ENCODE measurements at places on chromosomes 2 and 18.

DNA sequence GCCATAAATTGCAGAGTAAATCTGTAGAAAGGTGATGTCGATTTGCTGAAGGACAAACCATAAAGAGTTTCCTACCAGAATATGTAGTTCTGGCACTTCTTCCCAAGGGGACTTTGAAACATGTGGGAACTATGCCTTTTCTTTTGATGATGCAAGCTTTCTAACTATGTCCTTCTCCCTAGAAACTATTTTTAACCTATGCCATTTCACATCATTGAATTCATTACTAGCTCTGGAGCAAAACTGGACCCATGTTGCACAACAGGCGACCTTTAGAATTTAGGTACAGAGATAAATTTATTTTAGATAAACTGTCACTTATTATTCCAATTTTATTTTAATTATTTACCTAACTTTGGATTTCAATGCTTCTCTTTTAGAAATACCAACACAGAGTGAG lies 186.5 kb downstream of the CCDC102B start:
- no peak for DNase-seq

- no peak for DNase-seq
Observed at GRCh38 chr18:79515944-79516351, 120.2 kb downstream of the NFATC1 start.

GRCh38 chr18:3495691-3496430 lies 45.9 kb downstream of the TGIF1 start:
- peak; percentile 52 for DNase-seq

DNA sequence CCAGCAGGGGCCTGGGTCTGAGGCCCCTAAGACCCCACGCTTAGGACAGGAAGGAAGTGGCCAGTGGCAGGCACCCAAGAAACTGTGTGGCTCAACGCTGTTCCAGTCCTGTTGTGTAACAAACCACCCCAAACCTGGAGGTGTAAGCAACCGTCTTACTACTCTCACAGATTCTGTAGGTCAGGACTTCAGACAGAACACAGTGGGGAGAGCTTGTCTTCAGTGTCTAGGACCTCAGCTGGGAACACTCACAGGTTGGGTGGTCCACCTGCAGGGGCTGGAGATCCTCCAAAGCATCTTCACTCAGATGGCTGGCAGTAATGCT lies 123.0 kb downstream of the KLHL29 start:
- no peak for DNase-seq

GRCh38 chr2:48183991-48184390 lies 277.7 kb upstream of the FBXO11 start:
- no peak for DNase-seq

GRCh38 chr2:34731292-34731691 lies 1132.2 kb upstream of the FAM98A start:
- no peak for DNase-seq

DNA sequence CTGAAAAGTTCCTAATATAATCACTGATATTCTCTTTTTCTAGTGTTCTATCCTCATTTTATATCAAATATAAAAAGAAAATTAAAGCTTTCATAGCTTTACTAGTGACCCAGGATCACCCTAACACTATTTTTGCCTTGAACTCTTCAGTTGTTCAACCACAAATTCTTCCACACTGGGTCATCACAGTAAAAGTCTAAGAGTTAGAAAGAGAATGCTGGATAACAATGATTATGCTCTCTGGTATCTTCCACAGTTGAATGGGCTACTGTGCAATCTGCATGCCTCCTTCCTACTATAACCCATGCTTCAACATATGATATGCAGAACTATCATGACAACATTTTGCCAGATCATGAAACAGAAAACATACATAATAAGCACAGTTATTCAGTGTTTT lies 32.3 kb downstream of the CHN1 start:
- DNase-seq = no peak

DNA sequence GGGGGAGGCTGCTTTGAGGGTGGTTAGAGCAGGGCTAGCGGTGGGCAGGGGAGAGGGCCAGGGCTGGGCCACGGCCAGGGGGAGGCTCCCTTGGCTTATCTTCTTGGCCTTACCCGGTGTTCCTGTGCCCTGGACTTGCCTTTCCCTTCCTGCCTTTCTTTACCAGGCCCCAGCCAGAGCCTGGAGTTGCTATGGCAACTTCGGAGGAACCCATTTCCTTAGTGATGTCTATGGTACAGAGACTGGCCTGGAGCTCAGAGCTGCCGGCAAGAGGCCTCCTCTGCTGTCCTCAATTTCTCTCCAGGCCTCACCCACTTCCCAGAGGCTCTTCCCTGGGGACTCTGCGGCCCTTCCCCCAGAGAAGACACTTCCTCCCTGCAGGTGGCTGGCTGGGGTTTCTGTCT lies 11.5 kb downstream of the SPEG start:
- no peak for DNase-seq

GRCh38 chr18:75064513-75064905 lies 144.4 kb downstream of the PTGR3 start:
- no peak for DNase-seq

DNA sequence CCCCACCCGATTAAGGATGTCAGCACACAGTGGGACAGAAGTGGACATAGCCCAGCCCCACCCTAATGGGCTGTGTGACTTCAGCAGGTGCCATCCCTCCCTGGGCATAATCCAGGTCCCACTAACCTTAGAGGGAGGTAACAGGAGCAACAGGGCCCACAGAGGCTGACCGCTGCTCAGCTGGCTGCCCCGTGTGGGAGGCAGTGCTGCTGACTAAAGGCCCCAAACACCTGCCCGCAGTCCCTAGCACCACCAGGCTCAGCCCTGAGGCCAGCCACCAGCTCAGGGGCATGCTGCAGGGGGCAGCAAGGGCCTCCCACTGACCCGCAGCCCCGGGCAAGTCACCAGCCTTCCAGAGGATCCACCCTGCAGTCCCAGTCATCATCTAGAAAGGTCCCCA lies 14.6 kb downstream of the BIN1 start:
- DNase-seq = no peak

GRCh38 chr2:100224988-100225710 lies 82.8 kb upstream of the AFF3 start:
- no peak for DNase-seq

DNA sequence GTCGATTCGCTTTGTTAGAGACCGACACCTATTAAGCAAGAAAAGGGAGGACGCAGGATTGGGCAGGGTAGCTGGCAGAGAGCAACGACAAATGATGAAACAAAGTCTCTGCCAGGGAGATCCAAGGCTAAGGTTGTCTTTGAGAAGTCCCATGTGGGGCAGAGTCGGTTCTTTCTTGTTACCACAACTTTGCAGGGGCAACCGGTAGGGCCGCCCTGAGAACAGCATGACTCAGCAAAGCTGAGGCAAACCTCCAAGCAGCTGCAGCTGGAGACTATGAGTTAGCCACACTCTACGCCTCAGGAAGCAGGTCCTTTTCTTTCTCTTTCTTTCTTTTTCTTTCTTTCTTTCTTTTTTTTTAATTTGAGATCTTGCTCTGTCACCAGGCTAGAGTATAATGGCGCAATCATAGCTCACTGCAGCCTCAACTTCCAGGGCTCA lies 452.3 kb upstream of the ID2 start:
- DNase-seq = no peak
